ENCODE measurements at places on chromosomes 16 and 17. TPM values are rescaled to one million over a fixed set of nuclear protein-coding genes. Genes with fewer than 3 reads are reported as not detected.

DNA sequence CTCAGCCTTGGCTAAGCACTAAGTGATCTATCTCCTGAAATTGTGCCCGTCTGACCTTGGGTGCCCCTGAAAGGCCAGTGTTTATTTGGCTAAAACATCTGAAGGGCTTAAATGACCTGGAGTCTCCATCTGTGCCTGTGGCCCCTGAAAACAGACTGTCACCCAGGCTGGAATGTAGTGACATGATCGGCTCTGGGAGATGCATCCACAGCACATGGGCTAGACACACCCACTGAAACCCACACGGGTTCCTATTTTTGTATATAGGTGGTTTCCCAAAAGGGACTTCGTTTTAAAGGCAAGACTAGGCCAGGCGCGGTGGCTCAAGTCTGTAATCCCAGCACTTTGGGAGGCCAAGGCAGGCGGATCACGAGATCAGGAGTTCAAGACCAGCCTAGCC lies 13.5 kb downstream of the CEP295NL start:
- DNase-seq, result peak; percentile 51

GRCh38 chr17:1462164-1463112 lies 6.4 kb upstream of the CRK start:
- no peak for DNase-seq

DNA sequence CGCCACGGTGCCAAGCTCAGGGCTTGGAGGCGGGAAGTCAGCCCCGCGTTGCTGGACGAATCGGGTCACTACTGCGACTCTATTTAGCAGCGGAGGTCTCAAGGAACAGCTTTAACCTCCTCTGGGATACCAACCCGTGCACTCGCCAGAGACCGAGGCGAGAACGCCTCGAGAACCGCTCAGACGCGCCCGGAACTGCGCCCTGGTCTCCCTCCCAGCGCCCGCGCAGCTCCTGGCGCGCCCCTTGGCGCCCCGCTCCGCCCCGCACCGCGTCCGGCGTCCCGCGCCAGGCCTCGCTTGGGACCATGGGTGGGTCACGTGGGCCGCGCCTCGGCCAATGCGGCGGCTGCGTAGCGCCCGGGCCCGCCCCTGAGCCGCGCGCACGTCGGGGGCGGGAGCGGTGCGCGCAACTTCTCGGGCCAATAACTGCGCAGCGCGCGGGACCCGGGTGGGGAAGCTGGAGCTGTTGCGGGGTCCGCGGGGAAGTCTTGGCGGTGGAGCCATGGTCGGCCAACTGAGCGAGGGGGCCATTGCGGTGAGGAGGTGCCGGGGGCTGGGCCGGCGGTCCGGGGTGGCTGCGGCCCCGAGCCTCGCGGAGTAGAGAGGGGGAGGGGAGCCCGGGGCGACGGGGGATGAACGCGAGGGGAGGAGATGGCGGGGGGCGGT lies at the start of the genes RPA1 and SMYD4:
RPA1 (plus strand) TSS at position 414 of the 666 bp plus-strand sequence; CDS start at position 503, 89 bp downstream.
SMYD4 (minus strand) TSS at position 311 of the 666 bp plus-strand sequence. CDS start 1,908 bp downstream, outside the sequence.
- peak; percentile 95 for DNase-seq

- no peak for DNase-seq
These were observed 2.9 kb upstream of the LYRM9 start for GRCh38 chr17:27895940-27896535.

RHBDL1 gene
- total RNA-seq, result 2.1 TPM

- DNase-seq, result no peak
These were observed 18.9 kb downstream of the GNGT2 start for GRCh38 chr17:49191409-49191916.

GRCh38 chr17:67151717-67152116 lies 93.3 kb downstream of the HELZ start:
- no peak for DNase-seq

GRCh38 chr17:77392376-77393273 lies 251.9 kb downstream of the SEC14L1 start:
- DNase-seq, result no peak

DNA sequence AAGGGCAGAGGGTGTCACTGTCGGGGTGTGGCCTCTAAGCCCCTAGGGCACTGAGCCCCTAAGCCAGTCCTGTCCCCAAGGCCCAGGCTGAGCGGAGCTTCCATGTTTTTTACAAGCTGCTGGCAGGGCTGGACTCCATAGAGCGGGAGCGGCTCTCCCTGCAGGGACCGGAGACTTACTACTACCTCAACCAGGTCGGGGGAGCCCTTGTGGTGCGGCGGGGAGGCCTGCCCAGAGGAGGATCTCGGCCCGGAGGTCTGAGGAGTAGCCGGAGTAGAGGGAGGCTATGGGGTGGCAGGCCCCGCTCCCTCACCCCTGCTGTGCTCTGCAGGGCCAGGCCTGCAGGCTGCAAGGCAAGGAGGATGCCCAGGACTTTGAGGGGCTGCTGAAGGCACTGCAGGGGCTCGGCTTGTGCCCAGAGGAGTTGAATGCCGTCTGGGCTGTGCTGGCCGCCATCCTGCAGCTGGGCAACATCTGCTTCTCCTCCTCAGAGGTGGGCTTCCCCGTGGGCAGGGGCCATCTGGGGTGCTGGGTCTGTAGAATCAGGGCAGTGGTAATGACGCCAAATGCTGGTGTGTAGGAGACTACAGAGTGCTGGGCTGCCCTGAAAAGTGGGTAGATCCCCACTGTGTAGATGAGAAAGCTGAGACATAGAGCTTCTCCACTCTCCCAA lies 4.9 kb downstream of the MYO15B start:
- no peak for DNase-seq

KRTAP4-1 gene
- not detected for total RNA-seq

DNA sequence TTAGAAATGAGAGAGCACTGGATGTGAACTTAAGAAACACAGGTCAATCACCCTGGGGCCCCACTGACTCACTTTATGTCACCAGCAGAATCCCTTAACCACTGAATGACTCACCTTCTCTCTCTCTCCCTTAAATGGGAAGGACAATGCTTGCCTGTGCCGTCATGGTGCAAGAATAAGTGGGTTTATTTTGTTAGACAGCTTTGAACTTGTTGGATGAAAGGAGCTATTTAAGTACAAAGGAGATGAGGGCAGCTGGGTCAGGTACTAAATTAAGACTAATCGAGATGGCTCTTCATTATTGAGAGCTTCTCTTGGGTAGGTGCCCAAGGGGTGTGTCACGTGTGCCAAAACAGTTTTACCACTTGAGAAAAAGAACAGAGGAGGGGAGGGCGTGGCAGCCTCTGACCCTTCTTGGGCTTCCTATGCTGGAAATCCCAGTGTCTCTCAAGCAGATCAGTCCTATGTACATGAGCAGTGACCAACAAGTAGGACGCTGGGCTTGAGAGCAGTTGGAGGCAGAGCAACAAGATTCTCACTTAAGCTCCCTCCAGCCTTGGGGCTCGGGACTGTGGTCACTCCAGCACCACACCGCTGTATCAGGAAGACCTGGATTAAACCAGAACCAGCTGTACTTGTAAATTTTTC lies 6.7 kb upstream of the KRT31 start:
- DNase-seq, result no peak

MVP gene
- total RNA-seq, result 51.5 TPM
